Cardiac muscle cell (in vitro differentiated cells and primary cell): ENCODE measurements at places on chromosomes 7 and 10. TPM values are rescaled to one million over a fixed set of nuclear protein-coding genes. Genes with fewer than 3 reads are reported as not detected.
A peak's percentile ranks its signal among the peaks of the same experiment; 100 is the strongest.

The PLEKHS1 gene
- total RNA-seq = not detected in 2 replicates

The NUTM2A gene
- 3.0 and 5.6 TPM in 2 replicates for total RNA-seq

The LRRC17 gene
- total RNA-seq = 5.7 and 9.7 TPM in 2 replicates

The PNLIP gene
- total RNA-seq = not detected in 2 replicates

The HOXA3 gene
- total RNA-seq = 1.4 and 9.4 TPM in 2 replicates

The LIPJ gene
- total RNA-seq = 0.11 TPM in 1 of 2 replicates, not detected in the other

The CTNNA3 gene
- 27.9 and 71.7 TPM in 2 replicates for total RNA-seq

- no peaks in the 10 kb centered on the region for H3K36me3 ChIP-seq
- H3K4me1 ChIP-seq = no peaks in the 10 kb centered on the region
- H3K4me3 ChIP-seq = no peak overlapping the region
- no peaks in the 10 kb centered on the region for H3K27me3 ChIP-seq
- no peak for DNase-seq
- H3K27ac ChIP-seq = no peak overlapping the region
Observed at GRCh38 chr10:20327954-20328353, 511.7 kb downstream of the PLXDC2 start.

- H3K4me3 ChIP-seq = no peak overlapping the region
- DNase-seq = no peak
- peaks cover 2% of the 10 kb centered on the region for H3K4me1 ChIP-seq
- no peaks in the 10 kb centered on the region for H3K36me3 ChIP-seq
- H3K27ac ChIP-seq = no peak overlapping the region
Observed at GRCh38 chr7:77328669-77329068, 87.5 kb downstream of the GSAP start.

DNA sequence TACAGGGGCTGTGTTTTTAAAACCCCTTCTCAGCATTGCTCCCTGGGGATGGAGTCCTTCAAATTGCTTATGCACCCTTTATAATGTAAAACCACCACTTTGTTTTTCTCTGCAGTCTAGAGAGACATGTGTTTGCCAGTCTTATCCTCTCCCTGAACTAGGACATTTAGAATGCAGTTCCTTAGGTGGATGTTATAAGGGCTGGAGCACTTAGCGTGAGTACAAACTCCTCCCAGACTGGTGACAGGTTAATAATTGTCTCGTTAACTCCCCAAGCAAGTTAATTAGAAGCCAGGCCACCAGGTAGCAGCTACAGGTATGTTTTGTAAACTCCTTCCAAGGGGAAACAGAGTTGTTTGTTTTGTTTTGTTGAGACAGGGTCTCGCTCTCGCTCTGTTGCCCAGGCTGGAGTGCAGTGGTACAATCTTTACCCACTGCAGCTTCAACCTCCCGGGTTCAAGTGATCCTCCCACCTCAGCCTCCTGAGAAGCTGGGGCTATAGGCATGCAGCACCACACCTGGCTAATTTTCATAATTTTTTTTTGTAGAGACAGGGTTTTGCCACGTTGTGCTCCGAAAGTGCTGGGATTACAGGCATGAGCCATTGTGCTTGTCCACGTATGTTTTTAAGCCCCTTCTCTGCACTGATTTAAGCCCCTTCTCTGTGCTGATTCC lies 100.2 kb downstream of the FAM107B start:
- no peak overlapping the region for H3K27ac ChIP-seq
- no peaks in the 10 kb centered on the region for H3K27me3 ChIP-seq
- DNase-seq = no peak

DNA sequence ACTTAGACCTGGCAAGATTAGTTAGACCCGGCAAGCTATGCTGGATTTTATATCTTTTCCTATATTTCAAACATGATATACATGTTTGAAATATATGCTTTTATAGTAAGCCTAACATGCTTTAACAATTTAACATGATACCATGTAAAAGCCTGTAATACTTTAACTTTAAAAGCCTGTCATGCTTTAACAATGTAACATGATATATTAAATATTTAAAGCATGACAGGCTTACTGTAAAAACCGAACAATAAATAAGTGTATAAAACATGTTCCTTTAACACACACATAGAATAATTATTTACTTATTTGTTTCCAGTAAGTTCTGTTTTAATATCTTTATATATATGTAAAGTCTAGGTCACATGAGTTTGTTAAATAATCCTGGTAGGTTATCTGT lies 65.4 kb downstream of the SLC25A40 start:
- no peak for DNase-seq
- H3K4me1 ChIP-seq = no peaks in the 10 kb centered on the region
- H3K27me3 ChIP-seq = no peaks in the 10 kb centered on the region
- no peak overlapping the region for H3K27ac ChIP-seq
- H3K4me3 ChIP-seq = no peak overlapping the region

DNA sequence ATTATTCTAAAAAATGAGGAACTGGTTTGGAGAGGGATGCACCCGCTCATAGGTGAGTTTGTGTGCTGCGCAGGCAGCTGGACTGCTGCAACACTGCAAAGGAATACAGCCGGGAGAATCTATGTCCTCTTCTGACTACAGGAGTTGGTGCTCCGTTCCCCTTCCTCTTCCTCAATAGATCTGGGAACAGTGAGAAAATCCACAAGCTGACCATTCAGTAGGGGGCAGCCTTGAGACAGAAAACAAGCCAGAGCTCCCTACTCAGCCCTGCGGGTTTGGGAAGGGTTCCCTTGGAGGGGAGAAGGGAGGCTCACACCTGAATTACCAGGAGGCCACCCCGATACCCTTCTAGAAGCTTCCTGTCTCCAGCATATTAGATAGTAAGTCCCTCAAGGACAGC lies 87.3 kb upstream of the FOXI2 start:
- no peak overlapping the region for H3K27ac ChIP-seq
- no peaks in the 10 kb centered on the region for H3K4me1 ChIP-seq
- no peak for DNase-seq
- no peaks in the 10 kb centered on the region for H3K36me3 ChIP-seq

DNA sequence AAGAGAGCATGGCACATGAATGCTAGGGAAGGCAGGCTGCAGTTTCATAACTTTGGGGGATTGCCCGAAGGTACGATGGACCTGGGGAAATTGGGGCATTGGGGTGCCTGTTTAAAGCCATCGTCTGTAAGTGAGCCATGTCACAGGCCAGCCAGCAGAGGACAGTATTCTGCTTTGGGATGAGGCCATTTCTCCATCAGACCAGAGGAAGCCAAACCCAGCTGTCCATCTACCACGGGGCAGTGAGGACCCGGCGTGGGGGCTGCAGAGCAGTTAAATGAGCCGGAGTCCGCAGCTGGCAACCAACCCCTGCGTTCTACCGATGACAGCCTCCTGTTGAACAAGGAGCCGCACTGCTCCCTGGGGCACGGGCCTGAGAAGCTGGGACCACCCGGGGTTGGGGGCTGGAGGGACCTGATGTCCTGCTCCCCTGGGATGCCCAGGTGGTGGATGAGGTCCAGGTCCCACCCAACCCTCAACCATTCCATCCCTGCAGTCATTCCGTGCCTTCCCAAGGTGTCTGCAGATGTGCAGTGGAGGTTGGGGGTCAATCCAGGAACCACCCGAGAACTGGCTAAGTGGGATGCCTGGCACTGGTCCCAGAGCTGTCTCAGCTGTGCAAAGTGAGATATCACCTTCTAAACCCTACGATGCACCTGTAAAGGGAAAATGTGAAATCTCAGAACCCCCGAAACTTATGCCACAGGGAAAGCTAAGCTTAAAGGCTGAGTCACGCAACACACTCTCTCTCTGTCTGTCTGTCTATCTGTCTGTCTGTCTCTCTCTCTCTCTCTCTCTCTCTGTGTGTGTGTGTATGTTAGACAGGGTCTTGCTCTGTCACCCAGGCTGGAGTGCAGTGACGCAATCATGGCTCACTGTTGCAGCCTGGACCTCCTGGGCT lies 12.1 kb upstream of the RHBDD2 start:
- H3K27me3 ChIP-seq = no peaks in the 10 kb centered on the region
- DNase-seq = peak; percentile 81
- no peak overlapping the region for H3K27ac ChIP-seq
- no peaks in the 10 kb centered on the region for H3K36me3 ChIP-seq
- H3K4me3 ChIP-seq = no peak overlapping the region

GRCh38 chr10:12358863-12359564 lies 9.7 kb downstream of the CAMK1D start:
- no peak for DNase-seq
- no peak overlapping the region for H3K27ac ChIP-seq
- no peaks in the 10 kb centered on the region for H3K27me3 ChIP-seq
- no peak overlapping the region for H3K4me3 ChIP-seq
- H3K4me1 ChIP-seq = no peaks in the 10 kb centered on the region

GRCh38 chr7:68245688-68246087 lies 1249.1 kb downstream of the TYW1 start:
- no peak overlapping the region for H3K4me3 ChIP-seq
- H3K4me1 ChIP-seq = no peaks in the 10 kb centered on the region
- H3K27ac ChIP-seq = no peak overlapping the region

- no peaks in the 10 kb centered on the region for H3K4me1 ChIP-seq
- no peak for DNase-seq
- H3K4me3 ChIP-seq = no peak overlapping the region
- H3K36me3 ChIP-seq = no peaks in the 10 kb centered on the region
- no peak overlapping the region for H3K27ac ChIP-seq
- peaks cover 93% of the 10 kb centered on the region for H3K27me3 ChIP-seq
Observed at GRCh38 chr10:8325024-8325980, 270.8 kb downstream of the GATA3 start.

GRCh38 chr10:31646519-31646918 lies 282.1 kb downstream of the ARHGAP12 start:
- no peak for DNase-seq
- H3K4me1 ChIP-seq = no peaks in the 10 kb centered on the region
- no peak overlapping the region for H3K4me3 ChIP-seq
- H3K36me3 ChIP-seq = no peaks in the 10 kb centered on the region
- H3K27ac ChIP-seq = no peak overlapping the region

GRCh38 chr10:89744026-89744425 lies 42.6 kb downstream of the KIF20B start:
- peaks cover 4% of the 10 kb centered on the region for H3K36me3 ChIP-seq
- no peak overlapping the region for H3K27ac ChIP-seq
- H3K4me3 ChIP-seq = no peak overlapping the region
- DNase-seq = peak; percentile 30
- no peaks in the 10 kb centered on the region for H3K4me1 ChIP-seq
- no peaks in the 10 kb centered on the region for H3K27me3 ChIP-seq
